ENCODE measurements at places on chromosomes 4 and X. TPM values are rescaled to one million over a fixed set of nuclear protein-coding genes. Genes with fewer than 3 reads are reported as not detected.

DNA sequence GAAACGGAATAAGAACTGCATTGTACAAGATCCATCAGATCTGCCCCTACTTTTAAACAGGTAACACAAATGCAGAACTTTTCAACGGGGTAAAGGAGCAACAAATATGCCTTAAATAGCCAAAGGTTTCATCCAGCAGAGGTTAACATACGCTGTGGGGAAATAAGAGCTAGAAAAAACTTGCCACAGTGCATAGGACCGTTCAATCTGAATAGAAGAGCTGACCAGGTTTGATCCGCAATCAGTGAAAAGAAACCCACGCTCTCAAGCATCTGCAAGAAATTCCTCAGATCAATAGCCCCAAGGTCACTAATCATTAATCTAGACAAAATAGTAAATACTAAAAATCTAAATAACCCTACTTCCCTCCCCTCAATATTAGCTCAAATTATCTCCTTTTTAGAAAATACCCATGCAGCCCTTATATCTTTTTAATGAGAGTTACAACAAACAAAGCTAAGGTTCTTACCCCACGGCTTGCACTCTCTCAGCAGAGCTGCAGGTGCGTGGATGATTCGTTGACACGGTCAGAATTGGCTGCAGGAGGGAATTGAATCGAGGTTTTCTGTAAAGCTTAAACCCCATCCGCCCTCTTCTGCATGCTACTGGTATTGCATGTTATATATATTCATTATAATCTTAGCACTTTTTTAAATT lies at the start of gene TLR10:
TLR10 (minus strand) TSS at position 539 of the 657 bp plus-strand sequence. CDS start 7,400 bp downstream, outside the sequence.
- no peak for DNase-seq

The CXCL11 gene
- polyA plus RNA-seq, result not detected

DNA sequence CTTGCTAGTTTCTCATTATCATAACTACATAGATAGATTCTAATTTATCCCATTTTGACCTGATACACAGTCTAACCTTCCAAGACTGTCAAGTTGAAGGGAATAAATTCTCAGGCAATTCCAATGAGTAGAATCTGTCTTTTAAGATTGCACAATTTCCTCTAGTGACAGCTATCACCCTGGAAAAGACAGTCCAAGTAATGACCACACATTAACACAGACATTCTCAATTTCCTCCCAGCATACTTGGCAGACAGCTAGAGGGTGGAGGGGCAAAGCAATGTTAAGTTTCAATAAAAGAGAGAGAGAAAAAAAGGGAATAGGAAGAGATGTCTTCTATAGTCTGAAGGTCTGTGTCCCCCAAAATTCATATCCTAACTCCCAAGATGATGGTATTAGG lies 234.7 kb downstream of the LDB2 start:
- no peak for DNase-seq

- no peak for DNase-seq
Observed at GRCh38 chr4:18202486-18202885, 180.9 kb upstream of the LCORL start.

DNA sequence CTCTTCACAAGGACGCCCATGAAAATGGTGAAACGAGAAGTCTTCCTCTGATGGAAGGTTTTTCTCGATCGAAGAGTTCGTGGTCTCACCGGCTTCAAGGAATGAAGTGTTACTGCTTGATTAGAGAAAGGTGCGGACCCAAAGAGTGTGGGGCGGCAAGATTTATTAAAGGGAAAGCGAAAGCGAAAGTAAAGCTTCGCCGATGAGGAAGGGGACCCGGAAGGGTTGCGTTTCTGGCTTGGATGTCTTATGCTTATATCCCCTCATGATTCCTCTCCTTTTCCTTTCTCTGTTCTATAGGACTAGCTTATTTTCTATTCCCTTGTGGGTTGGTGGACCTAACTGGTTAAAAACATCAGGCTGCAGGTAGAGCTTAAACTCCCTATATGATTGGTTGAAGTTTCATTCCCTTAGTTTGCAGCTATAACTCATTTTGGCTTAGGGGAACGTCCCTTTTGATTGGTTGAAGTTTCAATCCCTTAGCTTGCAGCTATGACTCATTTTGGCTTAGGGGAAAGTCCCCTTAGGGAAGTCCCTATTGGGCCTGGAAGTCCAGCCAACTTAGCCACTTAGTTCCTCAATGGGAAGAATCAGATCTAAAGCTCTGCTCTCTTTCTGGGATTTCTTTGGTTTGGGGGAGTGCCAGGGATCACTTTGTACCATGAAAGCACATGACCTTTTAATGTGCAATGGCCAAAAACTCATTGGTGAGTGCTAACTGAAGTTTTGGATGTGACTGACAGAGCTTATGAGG lies 1025.0 kb upstream of the PCDH10 start:
- no peak for DNase-seq

- DNase-seq, result no peak
Observed at GRCh38 chr4:156255230-156256007, 301.8 kb upstream of the CTSO start.

The DNAAF6 gene
- not detected for polyA plus RNA-seq

DNA sequence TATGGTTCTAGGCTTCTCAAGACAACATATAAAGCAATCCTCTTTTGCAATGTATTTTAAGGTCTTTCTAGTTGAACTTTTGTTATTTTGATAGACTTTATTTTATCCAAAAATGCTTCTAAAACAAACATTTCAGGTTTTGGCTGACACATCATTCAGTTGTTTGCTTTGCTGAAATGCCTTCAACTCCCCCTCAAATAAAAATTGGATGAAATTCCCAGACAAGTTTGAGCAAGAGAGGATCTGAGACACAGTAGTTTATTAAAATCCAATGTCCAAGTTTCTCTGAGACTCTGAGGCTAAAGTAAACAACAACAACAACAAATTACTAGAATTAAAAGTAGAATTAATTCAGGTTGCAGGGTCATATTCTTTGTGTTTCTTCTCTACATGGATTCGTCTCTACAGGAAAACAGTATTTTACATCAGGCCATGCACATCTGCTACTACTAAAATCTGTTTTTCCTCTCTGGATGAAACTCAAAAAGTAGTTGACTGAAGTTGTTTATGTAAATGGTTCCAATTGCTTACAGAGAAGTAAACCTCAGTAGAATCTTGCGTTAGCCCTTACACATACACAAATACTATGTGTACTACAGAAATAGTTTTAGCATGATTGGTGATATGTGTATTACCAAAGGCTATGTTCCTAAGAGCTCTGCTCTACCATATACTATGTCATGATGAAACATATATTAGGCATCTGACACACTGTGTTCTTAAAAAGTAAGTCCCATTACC lies 64.9 kb downstream of the PRSS12 start:
- DNase-seq, result no peak

GRCh38 chrX:109398833-109399232 lies 83.1 kb downstream of the GUCY2F start:
- DNase-seq, result no peak

DNA sequence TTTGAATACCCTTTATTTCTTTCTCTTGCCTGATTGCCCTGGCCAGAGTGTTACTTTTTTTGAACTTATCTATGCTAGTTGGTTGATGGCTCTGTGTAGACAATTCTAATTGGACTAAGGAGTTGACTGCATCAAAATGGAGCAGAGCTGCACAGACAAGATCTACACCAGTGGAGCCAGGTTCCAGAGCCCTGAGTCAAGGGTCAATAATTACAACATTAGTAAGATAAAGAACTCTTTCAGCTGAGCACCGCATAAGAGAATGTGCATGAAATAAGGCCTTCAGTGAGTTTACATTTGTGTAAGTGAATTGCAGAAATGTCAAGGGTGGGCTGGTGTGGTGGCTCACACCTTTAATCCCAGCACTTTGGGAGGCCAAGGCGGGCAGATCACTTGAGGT lies 599.7 kb upstream of the TENM3 start:
- DNase-seq, result no peak

DNA sequence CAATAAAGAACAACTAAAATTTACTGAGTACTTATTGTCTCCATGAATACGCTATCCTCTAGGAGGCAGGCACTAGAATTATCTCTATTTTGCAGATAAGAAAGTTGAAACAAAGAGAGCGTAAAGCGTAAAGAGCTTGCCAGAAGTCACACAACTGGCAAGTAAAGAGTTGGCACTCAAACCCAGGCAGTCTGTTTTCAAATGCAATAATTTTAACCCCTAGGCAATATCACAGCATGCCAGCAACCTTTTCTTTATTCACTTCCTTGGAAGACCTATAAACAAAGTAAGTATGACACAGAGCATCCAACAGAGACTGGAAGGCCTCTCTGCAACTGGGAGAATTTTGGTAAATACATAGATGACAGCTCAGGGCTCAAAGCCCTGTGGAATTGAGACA lies 23.2 kb upstream of the AMELX start:
- DNase-seq, result no peak

DNA sequence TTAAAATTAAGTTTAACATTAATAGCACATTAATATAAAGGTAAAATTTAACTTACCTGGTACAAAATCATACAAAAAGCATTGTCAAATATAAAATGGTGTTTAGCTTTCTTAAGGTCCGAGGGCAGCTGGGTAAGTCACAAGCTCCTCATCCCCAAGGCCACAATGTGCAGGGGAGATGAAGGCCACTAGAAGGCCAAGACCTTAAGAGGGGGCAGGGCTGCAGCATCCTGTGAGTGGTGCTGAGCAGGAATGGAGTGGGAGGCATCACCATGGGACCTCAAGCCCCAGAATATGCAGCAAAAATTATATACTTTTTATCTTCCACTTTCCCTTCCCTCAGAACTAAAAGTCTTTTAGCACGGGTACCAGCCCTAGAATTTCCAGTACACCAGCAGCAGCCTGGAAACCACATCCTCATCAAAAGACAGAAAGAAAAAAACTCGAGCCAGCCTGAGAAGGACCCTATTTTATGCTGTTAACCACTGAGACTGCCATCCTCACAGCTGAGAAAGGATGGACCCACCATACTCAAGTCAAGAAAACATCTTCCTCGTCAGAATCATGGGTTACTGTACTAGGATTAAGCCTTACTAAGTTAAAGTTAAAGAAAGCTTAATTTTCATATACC lies 13.0 kb upstream of the RHOXF2 start:
- no peak for DNase-seq

DNA sequence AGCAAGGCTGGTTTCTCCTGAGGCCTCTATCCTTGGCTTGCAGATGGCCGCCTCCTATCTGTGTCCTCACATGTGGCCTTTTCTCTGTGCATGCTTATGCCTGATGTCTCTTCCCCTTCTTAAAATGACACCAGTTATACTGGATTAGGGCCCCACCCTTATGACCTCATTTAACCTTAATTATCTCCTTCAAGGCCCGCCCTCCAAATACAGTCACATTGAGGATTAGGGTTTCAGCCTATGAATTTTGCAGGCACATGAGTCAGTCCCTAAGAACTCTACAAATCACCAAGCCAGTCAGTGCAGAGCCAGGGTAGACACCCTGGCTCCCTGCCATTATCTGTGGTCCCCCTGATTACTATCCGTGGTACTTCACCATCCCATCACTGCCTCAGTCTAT lies 51.6 kb downstream of the MAML3 start:
- no peak for DNase-seq

The USP27X gene
- 0.93 TPM for polyA plus RNA-seq

The VSIG1 gene
- not detected for polyA plus RNA-seq

GRCh38 chr4:164571593-164572390 lies 182.1 kb upstream of the SMIM31 start:
- DNase-seq, result no peak

GRCh38 chr4:186248643-186249042 lies 17.3 kb upstream of the F11 start:
- no peak for DNase-seq

GRCh38 chr4:166902941-166903340 lies 331.4 kb downstream of the SPOCK3 start:
- no peak for DNase-seq

DNA sequence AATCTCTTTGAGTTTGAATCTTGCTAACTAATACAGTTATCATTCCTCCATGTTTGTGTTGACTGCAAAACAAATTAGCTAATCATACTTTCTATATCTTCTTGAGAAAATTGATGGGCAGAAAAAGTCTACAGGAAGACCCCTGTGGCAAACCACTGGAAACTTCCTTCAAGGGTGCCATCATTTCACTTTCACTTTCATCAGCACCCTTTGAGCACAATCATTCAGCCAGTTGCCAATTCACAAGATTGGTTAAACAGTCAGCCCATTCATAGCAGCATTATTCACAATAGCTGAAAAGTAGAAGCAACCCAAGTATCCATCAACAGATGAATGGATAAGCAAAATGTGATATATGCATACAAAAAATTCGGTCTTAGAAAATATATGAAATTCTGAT lies 101.5 kb downstream of the CCDC160 start:
- DNase-seq, result no peak

GRCh38 chr4:111066887-111067286 lies 444.0 kb upstream of the PITX2 start:
- no peak for DNase-seq

DNA sequence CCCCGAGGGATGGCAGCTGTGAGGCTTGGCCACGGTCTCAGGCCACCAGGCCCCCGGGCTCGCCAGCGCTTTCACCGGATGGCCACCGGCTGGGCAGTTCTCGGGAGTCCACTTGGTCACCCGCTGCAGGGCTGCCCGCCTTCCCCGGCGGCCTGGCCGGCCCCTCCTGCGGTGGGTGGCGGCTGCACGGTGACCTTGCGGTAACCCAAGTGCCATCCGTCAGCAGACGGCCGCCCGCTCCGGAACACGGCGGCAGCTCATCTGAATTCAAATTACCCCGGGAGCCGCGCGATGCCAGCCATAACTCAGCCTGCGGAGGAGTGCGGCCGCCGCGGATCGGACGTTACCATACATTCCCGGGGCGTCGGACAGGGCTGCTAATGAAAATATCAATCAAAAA lies 60.7 kb downstream of the FAM53A start:
- DNase-seq, result no peak

The CABS1 gene
- not detected for polyA plus RNA-seq

DNA sequence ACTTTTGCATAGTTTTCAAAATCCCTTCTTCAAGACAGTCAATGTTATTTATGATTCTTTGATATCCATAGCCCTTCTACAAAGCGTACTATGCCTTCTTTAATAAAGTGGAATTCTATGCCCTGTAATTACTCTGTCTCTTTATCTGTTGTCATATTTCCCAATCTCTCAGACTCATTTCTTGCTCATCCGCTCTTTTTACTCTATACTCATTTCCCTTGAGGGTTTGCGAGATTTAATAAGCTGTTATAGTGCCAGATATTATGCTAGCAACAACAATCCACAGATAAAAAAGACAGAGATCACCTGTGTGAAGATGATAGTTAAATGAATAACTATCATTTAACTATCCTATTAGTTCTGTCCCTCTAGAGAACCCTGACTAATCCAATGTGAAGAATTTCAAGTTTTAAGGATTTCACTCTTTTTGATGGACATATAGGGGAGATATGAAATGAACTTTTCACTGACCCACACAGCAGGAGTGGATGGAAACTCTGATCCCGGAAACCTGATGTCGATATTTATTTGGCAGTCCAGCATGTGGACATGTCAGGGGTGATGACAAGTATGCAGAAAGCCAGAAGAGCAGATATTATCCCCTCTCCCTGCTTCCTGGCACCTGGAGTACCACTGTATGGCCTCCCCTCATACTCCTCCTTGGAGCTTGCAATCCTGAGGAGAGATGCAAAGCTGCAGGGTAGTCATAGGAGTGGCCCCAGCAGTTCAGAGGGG lies 49.7 kb downstream of the TMEM156 start:
- no peak for DNase-seq

The TMEM47 gene
- 7.6 TPM for polyA plus RNA-seq

GRCh38 chr4:54185044-54185780 lies 43.9 kb upstream of the PDGFRA start:
- no peak for DNase-seq

The IL2 gene
- not detected for polyA plus RNA-seq

Data from liver (tissue), 10 donors.